ENCODE measurements at places on chromosomes 12 and 14. TPM values are rescaled to one million over a fixed set of nuclear protein-coding genes. Genes with fewer than 3 reads are reported as not detected.

RDH16 gene
- total RNA-seq: 0.48 TPM

HOXC11 gene
- total RNA-seq: not detected

CACNA1C gene
- 11.8 TPM for total RNA-seq

OR9K2 gene
- not detected for total RNA-seq

KRT78 gene
- not detected for total RNA-seq

PLEKHD1 gene
- 2.0 TPM for total RNA-seq

TMEM132D gene
- total RNA-seq: not detected

AP5M1 gene
- total RNA-seq: 24.6 TPM
